ENCODE measurements at places on chromosomes 5 and 9.

- DNase-seq, result no peak
Measured at GRCh38 chr9:98880311-98881015, 63.2 kb upstream of the COL15A1 start.

DNA sequence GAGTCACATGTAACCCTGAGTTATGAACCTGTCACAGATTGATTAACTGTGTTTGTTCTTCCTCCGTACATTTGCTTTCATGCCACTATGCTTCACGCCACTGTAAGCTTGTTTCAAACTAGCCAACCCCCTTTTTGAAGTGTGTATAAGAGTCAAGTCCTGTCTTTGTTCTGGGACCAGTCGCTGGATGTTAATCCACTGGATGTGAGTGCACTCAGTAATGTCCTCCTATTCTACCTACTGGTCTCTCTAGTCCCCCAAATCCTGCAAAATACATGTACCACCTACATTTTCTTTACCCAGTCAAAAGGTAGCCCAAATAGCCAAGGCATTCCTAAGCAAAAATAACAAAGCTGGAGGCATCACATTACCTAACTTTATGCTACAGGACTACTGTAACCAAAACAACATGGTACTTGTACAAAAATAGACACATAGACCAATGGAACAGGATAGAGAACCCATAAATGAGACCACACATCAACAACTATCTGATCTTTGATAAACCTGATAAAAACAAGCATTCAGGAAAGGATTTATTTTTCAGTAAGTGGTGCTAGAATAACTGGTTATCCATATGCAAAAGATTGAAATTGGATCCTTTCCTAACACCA, 1139.1 kb upstream of the SEMA6A start:
- peak; percentile 1 for DNase-seq

DNA sequence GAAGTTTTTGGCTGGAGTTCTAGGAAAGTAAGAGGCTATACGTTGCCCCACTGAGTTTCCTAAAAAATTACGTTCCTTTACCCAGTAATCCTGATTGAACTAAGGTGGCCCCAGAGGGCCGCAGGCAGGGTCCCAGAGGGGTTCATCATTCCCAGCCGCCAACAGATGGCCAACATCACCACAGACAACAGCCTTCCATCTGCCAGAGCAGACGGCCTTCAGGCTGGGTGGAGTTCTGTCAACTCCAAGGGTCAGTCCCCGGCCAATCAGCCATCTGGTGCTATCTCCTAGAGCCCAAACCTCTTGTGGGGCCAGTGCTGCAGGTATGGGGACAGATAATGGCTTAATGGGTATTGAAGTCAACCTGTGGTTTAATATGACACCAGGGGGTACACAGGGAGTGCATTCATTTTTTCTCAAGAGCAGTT, 30.4 kb downstream of the TBC1D2 start:
- DNase-seq, result no peak

- no peak for DNase-seq
Measured at GRCh38 chr9:84322828-84323227, 17.7 kb downstream of the SLC28A3 start.

DNA sequence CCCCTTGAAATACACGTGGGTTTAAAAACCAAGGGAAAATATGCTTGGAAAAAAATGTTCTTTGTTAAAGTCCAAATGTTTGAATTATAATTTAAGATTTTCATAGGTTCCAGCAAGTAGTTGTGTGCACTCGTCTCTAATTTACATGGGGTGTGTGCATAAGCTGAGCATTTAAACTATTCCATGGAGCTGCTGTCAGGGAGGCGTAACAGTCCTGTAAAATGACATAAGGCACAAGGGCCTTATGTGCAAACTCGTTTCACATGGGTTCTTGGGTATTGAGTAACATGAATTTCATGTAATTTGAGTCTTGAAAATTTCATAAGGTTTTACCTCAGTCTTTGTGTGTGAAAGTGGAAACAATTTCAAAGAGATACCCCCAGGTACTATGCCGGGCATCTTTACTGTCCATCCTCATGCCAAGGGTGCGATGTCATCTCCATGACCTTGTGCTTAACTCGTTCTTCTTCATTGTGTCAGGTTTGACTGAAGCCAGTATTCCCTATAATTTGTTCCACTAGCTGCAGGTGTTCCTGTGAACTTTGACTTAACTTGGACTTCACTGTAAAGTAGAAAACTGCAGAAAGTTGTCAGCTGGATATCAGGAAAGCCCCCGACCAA, 359.3 kb downstream of the SH3GL2 start:
- DNase-seq, result no peak

GRCh38 chr9:75087289-75087823, 599 bp downstream of the NMRK1 start:
- peak; percentile 54 for DNase-seq

GRCh38 chr9:128494108-128494745, 10.3 kb upstream of the GLE1 start:
- DNase-seq, result no peak

GRCh38 chr9:98201102-98201501, 8.7 kb upstream of the CORO2A start:
- no peak for DNase-seq

DNA sequence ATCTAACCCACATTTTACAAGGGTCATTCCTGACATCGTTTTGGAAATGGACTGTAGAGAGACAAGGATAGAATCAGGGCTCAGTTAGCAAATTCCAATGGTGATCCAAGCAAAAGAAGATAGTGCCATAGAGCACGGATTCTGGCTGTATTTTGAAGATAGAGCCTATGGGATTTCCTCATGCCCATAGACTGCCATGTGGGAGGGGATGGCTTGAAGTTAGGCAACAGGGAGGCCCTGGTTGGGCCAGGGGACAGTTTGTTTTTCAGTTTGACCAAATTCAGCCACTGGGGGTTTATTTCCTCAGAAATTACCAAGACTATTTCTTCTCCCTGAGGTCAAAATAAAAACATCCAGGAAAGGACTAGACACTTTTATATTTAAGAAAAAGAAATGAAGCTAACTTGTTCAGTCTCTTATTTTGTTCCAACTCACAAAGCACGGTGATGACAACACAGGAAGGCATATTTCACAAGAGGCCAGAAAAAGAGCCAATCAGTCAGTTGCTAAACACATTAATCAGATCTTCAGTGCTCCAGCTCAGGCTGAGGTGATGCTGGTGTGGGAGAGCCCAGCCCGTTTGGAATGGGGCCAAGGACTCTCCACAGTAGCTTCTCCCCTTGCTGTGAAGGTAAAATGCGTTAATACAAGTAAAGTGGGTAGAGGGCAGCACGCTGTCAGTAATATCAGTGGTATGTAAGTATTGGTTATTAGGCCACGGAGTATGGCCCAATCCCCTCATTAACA, 4.4 kb upstream of the DCTN4 start:
- DNase-seq, result no peak

GRCh38 chr9:130193531-130194377, 21.6 kb downstream of the NCS1 start:
- no peak for DNase-seq

- no peak for DNase-seq
Measured at GRCh38 chr9:113990570-113990907, 87.6 kb downstream of the AMBP start.

DNA sequence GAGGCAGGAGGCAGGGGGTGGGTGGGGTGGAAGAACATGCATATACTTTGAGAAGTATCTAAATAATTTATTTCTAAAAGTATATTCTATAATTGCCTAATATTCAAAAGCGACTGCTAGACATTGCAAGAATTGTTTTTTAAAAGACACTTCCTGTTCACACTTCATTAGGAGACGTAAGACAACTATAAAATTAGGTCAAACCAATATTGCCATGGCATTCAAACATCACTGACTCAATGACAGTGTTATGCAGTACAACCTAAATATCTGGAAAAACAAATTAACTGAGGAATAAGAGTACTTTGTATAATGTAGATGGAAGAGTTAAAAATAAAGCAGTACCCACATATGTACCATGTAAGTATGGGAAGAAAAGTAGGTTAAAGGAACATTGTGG, 4.5 kb downstream of the CCNH start:
- DNase-seq, result peak; percentile 61

All from CD4-positive, alpha-beta T cell treated with Interleukin-17A for 1 hour (primary cell).